Globus pallidus (tissue), 1 donor: ENCODE measurements at places on chromosomes 7 and 10.

- DNase-seq = no peak
Observed at GRCh38 chr10:2387672-2388071, 650.3 kb upstream of the ADARB2 start.

- no peak for DNase-seq
Observed at GRCh38 chr7:149297034-149297755, 35.2 kb downstream of the ZNF783 start.

GRCh38 chr7:1234881-1235500, 2.3 kb downstream of the UNCX start:
- DNase-seq = no peak

- DNase-seq = no peak
Observed at GRCh38 chr10:378930-379704, 243.9 kb downstream of the ZMYND11 start.

- peak; percentile 29 for DNase-seq
Observed at GRCh38 chr10:17742918-17743317, 9.1 kb upstream of the TMEM236 start.

- DNase-seq = peak; percentile 91
Observed at GRCh38 chr7:56009695-56010094, 41.5 kb downstream of the PSPH start.
